ENCODE measurements at places on chromosomes 7 and 10.

GRCh38 chr7:138510003-138510402, 49.9 kb downstream of the TRIM24 start:
- no peak for DNase-seq

- no peak for DNase-seq
Measured at GRCh38 chr7:82373926-82374635, 69.5 kb downstream of the CACNA2D1 start.

- no peak for DNase-seq
Measured at GRCh38 chr10:50823789-50824188, 61.6 kb downstream of the A1CF start.

- no peak for DNase-seq
Measured at GRCh38 chr7:159098424-159098786, 46.3 kb downstream of the VIPR2 start.

GRCh38 chr10:61964059-61964709, 62.7 kb downstream of the ARID5B start:
- no peak for DNase-seq

DNA sequence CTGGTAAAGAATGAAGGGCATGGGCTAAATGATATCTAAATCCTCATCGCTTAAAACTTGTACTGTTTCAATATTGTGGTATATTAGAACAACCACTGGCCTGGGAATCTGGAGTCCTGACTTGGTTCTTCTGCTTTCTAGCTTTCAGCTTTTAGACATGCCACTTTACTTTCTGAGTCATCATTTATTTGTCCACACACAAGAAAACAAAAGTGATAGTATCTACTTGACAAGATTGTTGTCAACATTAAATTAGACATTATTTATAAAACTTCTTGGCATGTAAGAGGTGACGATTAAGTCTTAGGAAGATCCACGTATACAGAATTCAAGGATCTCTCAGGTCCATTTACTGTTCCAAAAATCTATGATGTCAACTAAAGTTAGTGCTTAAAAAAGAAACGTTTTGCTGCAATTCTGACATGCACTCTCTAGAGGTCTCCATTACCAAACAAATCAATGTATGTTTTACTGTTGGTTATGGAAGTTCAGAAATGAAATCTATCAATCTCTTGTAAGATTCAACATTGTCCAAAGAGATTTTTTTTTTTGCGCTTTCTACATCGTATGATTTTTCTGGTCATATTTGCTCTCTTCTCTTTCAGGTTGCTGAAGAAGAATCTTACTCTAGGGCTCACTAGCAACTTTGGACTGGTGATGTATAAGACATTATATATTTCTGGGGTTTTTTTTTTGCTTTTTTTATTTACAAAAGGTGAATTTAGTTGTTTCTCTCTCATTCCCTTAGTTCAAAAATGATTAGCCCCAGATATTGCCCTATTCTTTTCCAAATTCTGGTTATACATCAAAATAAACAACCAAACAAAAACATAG, 53.6 kb upstream of the DYNC1I1 start:
- peak; percentile 2 for DNase-seq

GRCh38 chr7:5709347-5709950, 72.0 kb downstream of the RNF216 start:
- no peak for DNase-seq

- no peak for DNase-seq
Measured at GRCh38 chr7:28784171-28784902, 173.8 kb downstream of the TRIL start.

- no peak for DNase-seq
Measured at GRCh38 chr7:107660381-107661080, at the start of gene SLC26A4. TSS of gene SLC26A4 (plus strand) at chr7:107660828. CDS start at chr7:107661642, 814 bp downstream.
